ENCODE measurements at places on chromosomes 2 and 18.

DNA sequence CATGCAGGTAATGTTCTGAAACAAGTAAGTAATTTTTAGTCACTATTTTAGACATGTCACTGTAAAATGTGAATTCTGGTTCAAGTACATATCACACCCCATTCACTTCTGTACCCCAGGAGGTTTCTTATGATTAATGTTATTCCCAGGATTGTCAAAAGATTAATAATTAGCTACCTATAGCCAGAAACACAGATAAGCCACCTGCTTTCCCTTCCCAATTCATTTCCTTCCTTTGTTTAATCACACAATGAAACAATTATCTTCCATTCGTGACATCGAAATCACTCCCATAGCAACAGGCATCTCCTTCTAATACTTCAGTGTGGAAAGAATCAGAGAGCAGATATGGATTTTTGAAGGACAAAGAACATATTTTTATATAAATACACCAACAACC is 1650.3 kb upstream of the CELF4 start:
- no peak for DNase-seq

DNA sequence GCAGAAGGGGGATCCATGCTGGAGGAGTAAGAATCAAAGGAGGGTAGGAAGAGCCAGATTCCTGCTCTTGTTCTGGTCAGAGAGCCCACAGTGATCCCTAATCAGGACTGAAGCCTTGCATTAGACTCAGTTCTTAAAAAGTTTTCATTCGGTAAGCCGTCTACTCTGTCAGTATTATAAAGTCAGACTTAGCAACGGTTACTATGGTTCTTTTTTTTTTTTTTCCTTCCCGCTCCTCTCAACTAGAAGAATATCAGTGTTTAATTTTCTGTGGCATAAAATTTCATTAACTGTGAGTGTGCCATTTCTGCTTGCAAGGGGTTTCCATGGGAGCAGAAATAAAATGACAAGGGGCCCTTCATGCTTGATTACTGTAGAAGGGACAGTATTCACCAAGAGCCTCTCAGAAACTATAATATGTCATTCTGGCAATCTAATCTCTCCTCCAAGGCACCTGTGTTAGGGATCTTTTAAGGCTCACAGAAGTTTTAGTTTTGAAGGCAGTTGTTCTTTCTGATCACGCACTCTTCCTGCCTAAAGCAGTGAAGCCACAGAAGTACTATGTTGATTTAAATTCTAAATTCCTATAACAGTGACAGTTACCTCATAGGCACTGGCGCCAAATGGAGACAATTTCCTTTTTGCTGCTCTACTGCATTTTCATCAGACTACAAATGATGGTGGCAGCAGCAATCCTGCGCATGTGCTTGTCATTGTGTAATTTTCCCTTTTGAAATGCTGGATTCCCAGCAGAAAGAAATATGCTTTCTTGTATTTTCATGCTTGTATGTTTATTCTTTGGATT is 57.0 kb downstream of the OSBPL6 start:
- DNase-seq: no peak

DNA sequence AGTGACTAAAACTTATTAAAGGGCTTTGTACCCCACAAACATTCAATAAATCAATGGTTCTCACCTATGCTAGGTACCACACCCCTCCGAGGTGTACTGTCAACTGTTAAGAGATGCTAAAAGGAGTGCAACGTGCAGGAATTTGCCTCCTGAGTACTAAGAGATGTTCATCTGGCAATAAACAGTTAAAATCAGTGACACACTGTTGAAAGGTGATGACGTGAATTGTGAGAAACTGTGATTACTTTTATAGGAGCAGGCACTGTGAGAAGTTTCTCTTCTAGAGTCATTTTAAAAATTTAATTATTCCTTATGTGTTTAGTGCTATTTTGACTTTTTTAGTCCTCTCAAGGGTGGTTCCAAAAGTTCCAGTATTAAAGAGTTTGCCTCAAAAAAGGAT is 61.0 kb downstream of the PDE1A start:
- DNase-seq: no peak

GRCh38 chr2:106960683-106961161 is 74.8 kb upstream of the ST6GAL2 start:
- DNase-seq: peak; percentile 83

GRCh38 chr2:176479961-176480360 is 210.7 kb downstream of the MTX2 start:
- no peak for DNase-seq

- DNase-seq: no peak
Observed at GRCh38 chr2:239194731-239195317, 206.0 kb downstream of the HDAC4 start.

DNA sequence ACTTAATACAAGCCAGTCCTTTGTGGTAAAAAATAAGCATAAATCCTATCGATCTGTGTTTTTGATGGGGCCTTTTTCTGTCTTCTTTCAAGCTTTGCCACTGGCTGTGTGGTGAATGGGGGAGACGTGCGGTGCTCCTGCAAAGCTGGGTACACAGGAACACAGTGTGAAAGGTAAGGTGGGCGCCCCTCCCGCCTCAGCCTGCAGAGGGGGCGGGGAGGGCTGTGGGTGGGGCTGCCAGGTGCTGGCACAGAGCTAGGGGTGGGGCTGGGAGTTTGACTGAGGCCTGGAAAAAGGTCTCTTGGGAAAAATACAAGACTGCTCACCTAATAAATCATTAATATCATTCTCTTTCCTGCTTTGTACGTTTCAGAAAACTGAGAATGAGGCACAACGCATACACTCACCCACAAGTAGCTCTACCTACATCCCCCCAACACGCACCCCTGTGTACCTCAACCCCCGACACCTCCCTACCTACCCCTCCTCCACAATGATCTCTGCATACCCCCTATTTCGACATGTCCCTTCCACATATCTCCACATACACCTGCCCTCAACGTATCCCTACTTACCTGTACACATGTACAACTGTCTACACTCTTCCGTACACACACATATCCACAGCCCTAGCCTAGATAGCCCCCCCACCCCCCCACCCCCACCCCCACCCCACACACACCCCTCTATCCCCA is 129.7 kb upstream of the TTC39C start:
- DNase-seq: no peak

GRCh38 chr2:239263231-239263630 is 137.6 kb downstream of the HDAC4 start:
- DNase-seq: no peak

DNA sequence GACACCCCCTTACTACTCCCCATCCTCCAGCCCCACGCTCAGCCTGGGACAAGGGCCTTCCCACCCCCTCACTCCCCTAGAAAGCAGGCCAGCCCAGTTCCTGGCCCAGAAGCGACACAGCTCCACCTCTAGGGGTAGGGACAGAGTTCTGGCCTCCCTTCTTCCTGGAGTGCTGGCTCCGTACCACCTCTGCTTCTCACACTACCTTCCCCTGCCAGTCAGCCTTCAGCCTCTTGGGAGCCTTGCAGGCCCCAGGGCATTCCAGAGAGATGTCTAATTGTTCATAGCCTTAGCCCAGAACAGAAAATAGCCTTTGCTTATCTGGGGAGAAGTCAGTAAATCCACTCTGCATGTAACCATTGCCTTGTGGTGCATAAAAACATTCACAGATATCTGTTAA is 13.1 kb upstream of the CATIP start:
- DNase-seq: peak; percentile 61

DNA sequence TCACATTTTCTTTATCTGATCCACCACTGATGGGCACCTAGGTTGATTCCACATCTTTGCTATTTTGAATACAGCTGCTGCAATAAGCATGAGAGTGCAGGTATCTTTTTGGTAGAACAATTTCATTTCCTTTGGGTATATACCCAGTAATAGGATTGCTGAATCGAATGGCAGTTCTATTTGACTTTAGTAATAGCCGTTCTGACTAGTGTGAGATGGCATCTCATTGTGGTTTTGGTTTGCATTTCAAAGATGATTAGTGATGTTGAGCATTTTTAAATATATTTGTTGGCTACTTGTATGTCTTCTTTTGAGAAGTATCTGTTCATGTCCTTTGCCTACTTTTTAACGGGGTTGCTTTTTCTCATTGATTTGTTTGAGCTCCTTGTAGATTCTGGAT is 72.3 kb downstream of the CCDC138 start:
- peak; percentile 60 for DNase-seq

DNA sequence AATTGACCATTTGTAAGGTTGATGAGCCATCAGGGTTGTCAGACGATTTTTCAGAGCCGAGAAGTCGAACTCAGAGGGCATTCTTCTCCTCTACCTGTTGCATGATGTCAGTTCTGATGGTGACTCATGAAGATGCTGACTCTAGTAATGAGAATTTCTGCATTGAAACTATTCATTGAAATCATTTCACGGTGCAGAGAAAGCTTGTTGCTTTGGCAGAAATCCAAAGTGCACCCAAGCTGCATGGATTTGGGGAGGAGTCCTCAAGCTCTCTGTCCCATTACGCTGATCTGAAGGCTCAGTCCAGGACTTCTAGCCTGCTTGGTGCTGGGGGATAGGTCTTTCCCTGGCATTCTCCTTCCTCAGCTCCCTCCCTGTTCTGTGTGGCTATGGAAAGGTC is 125.7 kb upstream of the PXDN start:
- no peak for DNase-seq

- DNase-seq: no peak
Observed at GRCh38 chr2:119710281-119710680, 31.3 kb downstream of the TMEM177 start.

DNA sequence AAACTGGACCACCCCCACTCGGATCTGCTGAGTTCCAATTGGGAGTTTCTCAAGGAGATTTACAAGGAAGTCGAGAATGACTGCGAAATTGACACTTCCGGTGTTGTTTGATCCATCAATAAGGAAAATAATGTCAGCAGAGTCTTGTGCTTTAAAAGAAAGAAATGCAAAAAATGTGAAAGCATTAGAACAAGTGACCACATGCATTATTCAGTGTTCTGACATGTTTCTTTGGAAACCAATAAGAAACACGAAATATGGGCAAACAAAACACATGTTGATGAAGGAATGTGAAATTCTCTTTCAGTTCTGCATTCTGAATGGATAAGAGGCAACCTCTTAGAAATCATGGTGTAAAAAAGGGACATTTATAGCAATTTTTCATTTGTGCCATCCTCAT is 25.9 kb downstream of the COL6A3 start:
- DNase-seq: peak; percentile 50

GRCh38 chr2:157470321-157470720 is 26.4 kb upstream of the CYTIP start:
- no peak for DNase-seq

- DNase-seq: peak; percentile 46
Observed at GRCh38 chr18:13372531-13372951, 154.0 kb downstream of the LDLRAD4 start.

GRCh38 chr2:20595439-20596192 is 55.3 kb downstream of the HS1BP3 start:
- no peak for DNase-seq

DNA sequence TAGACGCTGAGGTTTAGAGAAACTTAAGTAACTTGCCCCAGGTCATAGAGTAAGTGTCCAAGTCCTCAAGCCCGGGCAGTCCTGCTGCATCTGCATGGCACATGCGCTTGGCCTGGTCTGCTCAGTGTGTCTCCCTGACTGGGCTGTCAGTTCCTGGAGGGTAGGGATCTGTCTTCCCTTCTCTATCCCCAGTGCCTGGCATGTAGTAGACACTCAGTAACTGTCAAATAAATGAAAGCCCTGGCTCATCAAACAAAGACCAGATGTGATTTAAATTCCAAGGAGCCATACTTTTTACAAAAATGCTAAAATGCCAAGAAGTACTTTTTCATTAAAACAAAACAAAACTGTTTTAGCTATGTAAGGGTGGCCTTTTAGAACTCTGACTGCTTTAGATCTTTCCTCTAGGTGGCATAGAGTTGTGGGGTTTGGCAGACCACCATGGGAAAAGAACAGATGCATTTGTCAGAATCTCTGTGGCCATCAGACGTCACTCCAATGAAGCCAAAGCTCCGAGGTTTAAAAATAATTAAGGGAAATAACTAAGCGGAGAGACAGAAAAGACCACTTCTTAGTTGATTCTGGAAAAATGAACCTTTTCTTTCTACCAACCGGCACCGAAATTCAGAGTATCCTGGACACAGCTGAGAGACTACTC is 34.0 kb downstream of the EPAS1 start:
- peak; percentile 50 for DNase-seq

DNA sequence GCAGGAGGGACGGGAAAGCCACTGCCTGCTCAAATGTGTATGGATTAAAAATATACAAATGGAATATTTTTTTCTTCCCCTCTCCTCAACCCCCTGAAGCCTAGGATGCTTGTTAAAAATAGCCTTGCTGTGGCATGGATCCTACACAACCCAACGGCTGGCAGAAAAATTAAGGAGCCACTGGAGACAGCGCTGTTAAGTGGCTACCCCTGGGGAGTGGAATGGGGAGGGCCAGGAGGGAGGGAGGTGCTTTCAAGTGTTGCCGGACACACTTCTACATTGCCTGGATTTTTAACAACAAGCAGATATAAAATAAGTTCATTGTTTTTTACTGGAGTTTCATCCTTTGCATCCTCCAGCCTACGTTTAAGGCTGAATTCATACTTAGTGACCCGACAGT is 66.6 kb downstream of the ZBTB7C start:
- no peak for DNase-seq

GRCh38 chr2:240604291-240604938 is 17.9 kb downstream of the CAPN10 start:
- DNase-seq: no peak

DNA sequence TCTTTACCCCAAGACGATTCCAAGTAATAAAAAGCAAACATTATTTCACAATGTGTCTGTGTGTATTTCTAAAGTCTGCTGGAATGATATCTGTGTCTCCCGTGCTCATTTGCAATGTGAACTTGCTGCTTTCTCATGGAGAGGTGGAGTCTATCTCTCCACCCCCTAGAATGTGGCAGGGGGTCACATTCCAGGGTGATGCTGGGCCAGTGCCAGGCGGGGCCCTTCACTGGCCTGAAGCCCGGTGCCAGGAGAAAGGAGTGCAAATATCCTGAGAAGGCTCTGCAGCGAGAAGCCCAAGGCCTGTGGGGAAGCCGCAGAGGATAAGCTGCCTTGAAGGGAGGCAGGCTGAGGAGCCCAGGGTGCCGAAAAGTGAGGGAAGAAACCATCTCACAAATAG is 26.8 kb upstream of the LDLRAD4 start:
- DNase-seq: peak; percentile 8

DNA sequence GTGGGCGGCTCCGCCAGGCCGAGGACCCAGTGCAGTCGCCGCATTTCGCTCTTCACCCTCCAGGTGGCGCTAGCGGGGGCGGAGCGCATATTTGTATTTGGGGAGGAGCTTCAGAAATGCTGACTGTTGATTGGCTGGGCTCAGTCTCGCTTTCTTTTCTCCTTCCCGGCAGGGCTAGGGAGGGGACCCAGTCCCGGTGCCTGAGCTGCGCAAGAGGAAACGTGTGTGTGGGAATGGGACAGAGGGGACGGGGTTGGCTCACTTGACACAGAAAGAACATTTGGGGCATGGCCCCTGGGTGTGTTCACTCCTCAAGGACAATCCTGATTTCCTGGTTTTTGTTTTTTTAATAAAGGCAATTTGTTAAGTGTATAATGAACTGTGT is 20.3 kb upstream of the DNMT3A start:
- peak; percentile 91 for DNase-seq
